ENCODE measurements at places on chromosomes 5 and 9. TPM values are rescaled to one million over a fixed set of nuclear protein-coding genes. Genes with fewer than 3 reads are reported as not detected.

The CYFIP2 gene
- 2.1 TPM for total RNA-seq

The OLFM1 gene
- 4.9 TPM for total RNA-seq

The PTPRD gene
- total RNA-seq = 8.7 TPM

The MCIDAS gene
- total RNA-seq = 0.20 TPM

The SPATA6L gene
- total RNA-seq = 3.1 TPM

The CYSRT1 gene
- total RNA-seq = 156 TPM

The HTR4 gene
- total RNA-seq = 0.08 TPM
